ENCODE measurements at places on chromosomes 5 and 9. TPM values are rescaled to one million over a fixed set of nuclear protein-coding genes. Genes with fewer than 3 reads are reported as not detected.

DNA sequence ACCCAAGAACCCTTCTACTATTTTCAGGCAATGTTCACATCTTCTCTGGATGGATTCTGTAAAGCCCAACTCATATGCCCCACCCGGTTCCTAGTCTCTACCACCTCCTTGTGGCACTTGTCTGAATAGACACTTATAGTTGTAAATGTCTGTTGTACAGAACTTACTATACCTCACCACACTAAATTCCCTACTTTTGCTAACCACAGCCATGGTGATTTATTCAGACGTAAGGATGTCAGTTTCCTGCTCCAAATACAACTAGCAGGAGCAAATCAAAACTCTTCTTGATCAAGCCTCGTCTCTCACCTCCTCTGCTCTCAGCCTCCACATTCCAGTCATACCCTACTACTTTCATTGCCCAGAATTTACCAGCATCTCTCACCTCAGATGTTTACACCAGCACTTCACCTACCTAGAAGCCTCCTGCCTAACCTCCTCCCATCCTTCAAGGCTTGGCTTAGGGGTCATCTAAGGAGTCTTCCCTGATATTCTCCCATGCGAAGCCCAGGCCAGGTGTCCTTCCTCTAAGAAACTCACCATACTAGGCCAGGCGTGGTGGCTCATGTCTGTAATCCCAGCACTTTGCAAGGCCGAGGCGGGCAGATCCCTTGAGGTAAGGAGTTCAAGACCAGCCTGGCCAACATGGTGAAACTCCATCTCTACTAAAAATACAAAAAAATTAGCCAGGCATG, 75.5 kb downstream of the MAPKAP1 start:
- DNase-seq: peak; percentile 43

DNA sequence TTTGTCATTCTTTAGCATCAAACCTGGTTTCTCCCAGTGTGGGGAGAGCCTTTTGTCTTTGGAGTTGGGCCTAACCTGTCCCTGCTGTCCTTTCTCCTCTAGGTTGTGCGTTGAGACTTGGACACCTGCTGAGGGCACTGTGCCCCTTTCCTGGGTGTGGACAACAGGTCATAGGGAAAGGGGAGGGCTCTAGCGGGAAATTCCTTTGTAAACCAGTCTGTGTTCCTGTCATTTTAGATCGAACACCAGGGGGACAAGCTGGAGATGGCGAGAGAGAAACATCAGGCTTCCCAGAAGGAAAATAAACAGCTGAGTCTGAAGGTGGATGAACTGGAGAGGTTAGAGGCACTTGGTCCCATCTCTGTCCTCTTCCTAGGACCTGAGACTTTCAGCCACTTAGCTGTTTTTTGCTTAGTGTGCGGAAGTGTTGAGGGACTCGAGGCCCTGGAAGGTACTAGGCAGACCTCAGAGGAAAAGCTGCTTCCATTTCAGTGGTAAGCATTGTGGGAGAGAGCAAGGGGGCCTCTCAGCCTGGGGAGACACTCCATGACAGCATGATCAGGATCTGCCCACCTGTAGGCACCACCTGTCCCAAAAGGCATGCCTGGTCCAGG, 8.6 kb upstream of the GLE1 start:
- peak; percentile 52 for DNase-seq

DNA sequence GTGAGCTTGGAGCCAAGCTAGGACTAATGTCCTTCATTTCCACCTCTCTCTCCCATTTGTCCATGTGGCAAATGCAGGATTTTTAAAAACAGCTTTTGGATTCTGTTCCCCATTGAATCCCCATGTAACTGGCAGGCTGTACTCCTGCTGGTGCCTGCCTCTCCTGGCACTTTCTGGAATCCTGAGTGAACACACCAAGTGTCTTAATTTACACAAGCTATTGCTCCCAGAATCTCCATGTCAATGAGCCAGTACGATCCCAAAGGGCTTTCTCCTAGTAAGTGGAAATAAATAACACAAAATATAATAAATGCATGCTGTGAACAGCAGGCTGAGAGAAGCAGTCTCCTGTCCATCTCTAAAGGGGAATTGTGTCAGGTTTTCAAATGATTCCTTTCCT, 88.4 kb upstream of the WWC1 start:
- DNase-seq: no peak

GRCh38 chr5:38710627-38711026, 135.2 kb upstream of the OSMR start:
- DNase-seq: no peak

DNA sequence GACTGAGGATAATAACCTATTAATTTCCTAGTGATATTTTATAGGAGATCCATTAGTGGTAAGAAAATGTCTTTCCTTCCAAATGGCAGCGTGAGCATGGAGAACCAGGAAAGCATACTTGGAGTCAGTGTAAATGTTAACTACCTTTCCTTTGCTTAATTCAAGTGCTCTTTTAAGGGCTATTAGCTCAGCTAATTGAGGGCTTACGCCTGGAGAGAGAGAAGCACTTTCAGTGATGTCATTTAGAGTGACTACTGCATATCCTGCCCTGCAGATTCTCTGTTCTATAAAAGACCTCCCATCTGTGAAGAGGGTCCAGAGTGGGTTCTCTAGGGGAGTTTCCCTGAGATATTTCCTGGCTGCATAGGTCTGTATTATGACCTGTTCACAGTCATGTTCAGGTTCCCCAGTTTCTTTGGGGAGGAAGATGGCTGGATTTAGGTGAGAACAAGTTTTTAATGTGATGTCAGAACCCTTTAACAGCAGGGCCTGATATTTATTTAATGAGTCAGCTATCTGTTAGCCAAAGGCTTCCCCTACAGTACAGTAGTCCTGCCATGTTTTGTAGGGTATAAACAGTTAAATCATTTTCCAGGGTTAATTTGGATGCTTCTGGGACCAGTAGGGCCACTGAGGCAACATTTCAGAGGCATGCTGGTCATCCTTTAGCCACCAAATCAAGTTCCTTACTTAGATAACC, 89.6 kb downstream of the TRIM36 start:
- no peak for DNase-seq

DNA sequence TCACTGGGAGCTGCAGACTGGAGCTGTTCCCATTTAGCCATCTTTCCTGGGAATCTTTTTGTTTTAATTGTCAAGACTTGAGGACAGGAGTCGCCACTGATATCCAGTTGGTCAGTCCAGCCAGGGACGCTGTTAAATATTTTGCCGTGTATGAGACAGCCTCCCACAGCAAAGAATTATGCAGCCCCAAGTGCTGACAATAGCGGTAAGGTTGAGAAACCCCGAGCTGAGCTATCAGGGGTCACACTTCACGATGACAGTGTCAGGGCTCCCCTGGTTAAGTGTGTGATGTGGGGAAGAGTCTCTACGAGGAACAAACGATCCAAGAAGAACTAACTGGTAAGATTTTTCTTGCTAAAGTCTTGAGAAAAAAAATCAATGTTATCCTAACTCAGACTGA, 372.0 kb upstream of the MPDZ start:
- DNase-seq: no peak

GRCh38 chr5:41822036-41822435, 48.2 kb downstream of the OXCT1 start:
- no peak for DNase-seq

DNA sequence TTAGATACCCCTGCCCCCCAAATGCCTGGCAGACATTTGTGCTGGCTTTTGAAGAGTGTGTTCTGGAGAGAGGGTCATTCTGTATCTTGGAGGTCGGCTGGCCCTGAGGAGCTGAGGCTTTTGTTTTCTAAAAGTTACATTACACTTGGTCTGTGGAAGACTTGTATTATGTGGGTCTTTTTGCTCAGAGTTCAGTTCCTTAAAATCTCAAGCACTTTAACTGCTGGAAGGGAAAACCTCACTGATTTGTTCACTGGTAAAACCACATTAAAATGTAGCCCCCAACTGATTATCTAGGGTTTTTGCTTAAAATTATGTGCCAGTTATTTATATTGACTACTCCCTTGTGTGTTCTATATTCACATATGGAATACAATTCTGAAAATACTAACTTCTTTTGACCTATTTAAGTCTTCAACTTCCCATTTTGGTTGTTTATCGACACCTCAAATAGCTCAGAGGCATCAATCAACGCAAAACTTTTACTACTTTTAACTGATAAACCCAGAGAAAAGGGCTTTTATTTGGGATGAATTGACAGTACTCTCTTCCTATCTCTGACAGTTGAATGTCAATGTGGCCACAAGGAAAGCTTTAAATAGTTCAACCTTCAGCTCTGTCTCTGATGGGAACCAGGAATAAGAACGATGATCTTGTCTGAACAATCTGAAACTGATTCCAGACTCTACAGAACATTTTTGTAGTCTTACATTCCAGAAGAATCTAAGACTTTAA, 54.0 kb upstream of the MAP3K1 start:
- DNase-seq: no peak

- DNase-seq: no peak
Measured at GRCh38 chr9:133845440-133845839, 107.3 kb upstream of the SARDH start.

DNA sequence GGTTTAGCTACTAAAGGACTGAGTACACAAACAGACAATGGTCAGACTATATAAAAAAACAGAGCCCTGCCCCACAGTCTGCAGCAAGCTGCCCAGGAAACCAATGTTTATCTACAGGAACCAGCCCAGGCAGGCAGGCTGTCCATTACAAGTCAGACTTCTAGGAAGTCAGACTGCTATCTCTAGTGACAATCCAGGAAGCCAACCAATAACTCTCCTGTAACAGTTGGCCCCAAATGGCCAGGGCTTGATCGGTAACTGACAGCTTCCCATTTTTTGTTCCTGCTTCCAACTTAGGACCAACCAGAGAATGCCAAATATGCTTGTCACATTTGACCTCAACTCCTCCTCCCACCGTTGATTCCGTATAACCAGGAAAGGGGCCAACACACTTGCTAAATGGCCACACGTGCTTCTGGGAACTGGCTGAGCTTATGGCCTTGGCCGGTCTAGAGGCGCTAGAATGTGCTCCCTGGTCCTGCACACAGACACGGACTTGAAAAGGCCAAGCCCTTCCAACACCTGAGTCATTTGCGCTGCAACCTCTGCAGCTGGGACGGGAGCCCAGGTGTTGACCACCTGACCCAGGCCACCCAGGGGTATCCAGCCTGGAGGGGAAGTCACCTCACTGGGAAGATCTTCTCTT, 79.6 kb upstream of the CDK20 start:
- no peak for DNase-seq

GRCh38 chr5:6376974-6377520, 1.3 kb downstream of the MED10 start:
- no peak for DNase-seq

- DNase-seq: no peak
Measured at GRCh38 chr5:163661360-163661759, 155.9 kb downstream of the MAT2B start.

- no peak for DNase-seq
Measured at GRCh38 chr5:74095871-74096270, 469.9 kb downstream of the ARHGEF28 start.

DNA sequence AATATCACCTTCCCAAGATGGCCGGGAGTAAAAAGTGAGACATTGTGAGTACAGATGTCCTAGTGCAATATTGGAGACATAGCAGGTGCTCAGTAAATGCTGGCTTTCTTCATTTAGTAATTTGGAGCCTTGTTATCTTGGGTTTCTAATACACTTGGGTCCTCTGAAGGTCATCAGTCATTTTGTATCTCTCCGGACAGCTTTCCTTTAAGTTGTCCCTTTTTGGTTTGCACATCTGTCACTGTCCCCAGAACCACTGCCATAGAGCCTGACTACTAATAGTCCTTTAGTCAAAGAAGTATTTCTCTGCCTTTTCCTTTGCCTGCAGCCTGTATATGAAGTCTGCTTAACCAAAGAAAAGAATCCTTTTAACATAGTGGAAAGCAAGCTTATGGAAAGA, 7.8 kb upstream of the ANGPTL2 start:
- DNase-seq: no peak

DNA sequence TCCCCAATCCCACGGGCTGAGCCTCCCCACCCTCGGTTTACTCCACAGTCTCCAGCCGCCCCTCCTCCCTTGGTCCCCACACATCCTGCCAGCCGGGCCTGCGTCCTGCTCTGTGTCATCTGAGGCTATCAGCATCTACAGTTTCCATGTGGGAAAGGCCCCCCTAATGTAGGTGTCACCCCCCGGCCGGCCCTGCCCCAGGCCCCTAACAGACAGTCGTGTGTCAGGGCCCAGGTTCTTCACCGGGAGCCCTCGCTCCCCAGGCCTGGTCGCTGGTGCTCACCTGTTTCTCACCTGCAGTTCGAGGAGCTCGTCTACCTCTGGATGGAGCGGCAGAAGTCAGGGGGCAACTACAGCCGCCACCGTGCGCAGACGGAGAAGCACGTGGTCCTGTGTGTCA, 62.7 kb downstream of the KCNT1 start:
- DNase-seq: no peak

GRCh38 chr9:83245979-83246659, 183.2 kb upstream of the RASEF start:
- no peak for DNase-seq

GRCh38 chr5:97658116-97658900, 475.3 kb upstream of the RIOK2 start:
- no peak for DNase-seq

- no peak for DNase-seq
Measured at GRCh38 chr5:175714479-175715085, 56.7 kb downstream of the HRH2 start.

- DNase-seq: no peak
Measured at GRCh38 chr5:83777856-83778255, 57.2 kb upstream of the HAPLN1 start.

DNA sequence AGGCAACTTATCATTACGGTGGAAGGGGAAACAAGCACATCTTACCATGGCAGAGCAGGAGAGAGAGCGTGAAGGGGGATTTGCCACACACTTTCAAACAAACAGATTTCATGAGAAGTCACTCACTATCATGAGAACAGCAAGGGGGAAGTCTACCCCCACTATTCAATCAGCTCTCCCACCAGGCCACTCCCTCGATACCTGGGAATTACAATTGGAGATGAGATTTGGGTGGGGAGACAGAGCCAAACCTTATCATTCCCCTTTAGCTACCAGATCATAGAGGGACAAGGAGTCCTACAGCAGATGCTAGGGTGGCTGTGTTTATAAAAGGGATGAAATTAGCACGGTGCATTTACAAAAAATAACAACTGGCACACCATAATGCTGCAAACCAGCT, 2149.4 kb upstream of the ACO1 start:
- DNase-seq: no peak

GRCh38 chr9:8904771-8905515, 1105.4 kb upstream of the DMAC1 start:
- no peak for DNase-seq

DNA sequence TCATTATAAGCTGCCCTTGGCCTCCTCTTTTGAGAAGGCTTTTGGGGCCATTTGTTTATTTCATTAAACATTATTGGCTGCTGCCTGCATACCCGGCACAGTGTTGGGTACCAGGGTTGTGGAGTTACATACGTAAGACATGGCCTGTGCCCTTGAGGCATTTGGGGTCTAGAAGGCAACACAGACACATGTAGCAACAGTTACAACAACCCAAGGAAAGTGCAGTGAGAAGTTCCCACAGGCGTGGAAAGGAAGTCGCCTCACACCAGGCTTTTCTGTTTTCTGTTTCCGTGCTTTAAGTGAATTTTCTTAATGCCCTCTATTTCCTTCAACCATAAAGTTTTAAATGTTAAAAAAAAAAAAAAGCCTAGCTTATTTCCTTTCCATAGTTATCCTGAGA, 47.4 kb downstream of the GALNT10 start:
- DNase-seq: no peak

The INSYN2B gene
- 0.46 TPM for polyA plus RNA-seq

The HAPLN1 gene
- not detected for polyA plus RNA-seq

The ARHGEF39 gene
- polyA plus RNA-seq: 19.5 TPM

The CAMK4 gene
- polyA plus RNA-seq: not detected

The EIF4E1B gene
- not detected for polyA plus RNA-seq

The TAF11L10 gene
- not detected for polyA plus RNA-seq

The ADGRD2 gene
- not detected for polyA plus RNA-seq

The CTXN3 gene
- not detected for polyA plus RNA-seq
